ENCODE measurements at places on chromosomes 4 and X.
A peak's percentile ranks its signal among the peaks of the same experiment; 100 is the strongest.

GRCh38 chr4:145540235-145540634 is 58.6 kb downstream of the SMAD1 start:
- DNase-seq: no peak

DNA sequence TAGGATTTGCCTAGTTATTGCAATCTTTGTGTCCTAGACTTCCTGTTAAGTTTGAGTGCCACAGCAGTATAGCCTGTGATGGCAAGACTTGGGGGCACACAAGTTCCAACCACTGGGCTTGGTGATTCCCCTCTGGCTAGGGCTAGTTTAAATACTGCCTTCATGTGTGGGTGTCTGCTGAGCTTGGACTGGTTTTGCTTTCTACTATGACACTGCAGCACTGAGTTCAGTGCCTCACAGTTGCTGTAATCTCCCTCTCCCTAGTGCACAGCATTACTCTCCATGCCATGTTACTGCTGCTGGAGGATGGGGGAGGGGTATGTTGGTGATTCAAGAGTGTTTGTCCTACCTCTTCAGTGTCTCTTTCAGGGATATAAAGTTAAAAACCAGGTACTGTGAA is 379.6 kb downstream of the IL15 start:
- no peak for DNase-seq

GRCh38 chr4:143381189-143382118 is 44.8 kb downstream of the GAB1 start:
- DNase-seq: no peak

DNA sequence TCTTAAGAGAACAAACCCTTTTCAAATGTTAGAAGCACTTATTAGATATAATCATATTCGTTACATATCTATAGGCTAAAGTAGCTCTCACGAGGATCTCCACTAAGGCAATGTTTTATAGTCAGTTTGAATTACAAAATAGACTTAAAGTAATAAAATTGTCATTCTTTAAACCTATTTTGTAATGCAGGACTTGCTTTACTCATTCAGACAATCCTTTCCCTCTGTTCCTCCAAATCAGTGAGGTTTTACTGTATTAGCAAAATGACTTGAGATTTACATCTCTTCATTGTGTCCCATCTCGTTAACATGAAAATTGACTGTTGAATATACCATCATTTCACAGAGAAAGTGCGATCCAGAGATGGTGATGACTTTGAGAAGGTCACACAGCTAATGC is 264.4 kb downstream of the THOC2 start:
- DNase-seq: no peak

DNA sequence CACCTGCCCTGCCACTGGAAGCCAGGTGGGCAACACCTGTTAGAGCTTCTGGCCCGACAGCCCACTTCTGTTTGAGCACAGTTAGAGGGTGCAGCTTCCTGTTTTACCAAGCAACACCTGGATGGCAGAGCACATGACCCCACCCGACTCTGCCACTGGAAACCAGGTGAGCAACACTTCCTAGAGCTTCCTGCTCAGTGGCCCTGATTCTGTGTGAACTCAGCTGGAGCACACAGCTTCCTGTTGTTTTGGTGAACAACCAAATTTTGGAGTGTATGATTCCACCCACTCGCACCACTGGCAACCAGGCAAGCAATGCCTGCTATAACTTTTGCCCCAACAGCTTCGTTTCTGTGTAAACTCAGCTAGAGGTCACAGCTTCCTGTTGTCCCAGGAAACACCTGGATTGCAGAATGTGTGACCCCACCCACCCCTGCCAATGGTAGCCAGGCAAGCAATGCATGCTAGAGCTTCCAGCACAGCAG is 163.8 kb upstream of the KLF8 start:
- no peak for DNase-seq

DNA sequence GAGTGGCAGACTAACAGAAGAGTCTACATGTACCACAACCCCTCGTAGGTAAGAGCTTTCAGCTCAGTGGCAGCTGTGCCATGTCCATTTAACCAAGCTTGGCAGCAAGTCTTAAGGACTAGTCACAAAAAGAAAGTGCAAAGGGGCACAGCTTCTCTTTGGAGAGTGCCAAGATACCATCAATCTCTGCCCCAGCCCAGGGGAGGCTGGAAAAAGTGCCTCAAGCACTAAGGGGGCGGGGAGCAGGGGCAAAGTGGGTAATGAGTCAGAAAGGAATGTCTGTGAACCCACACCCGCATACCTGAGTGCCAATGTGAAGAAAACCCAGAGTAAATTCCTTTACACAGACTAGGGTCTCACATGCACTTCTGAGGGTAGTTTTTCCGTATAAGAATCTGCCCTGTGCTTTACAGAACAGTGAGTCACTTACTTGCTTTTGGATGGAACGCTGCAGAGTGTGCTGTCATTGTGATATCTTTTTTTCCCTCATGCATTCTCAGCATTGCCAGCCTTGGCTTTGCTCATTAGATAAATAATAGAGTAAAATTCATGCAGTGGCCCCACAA is 219.8 kb downstream of the ZNF674 start:
- peak; percentile 43 for DNase-seq

DNA sequence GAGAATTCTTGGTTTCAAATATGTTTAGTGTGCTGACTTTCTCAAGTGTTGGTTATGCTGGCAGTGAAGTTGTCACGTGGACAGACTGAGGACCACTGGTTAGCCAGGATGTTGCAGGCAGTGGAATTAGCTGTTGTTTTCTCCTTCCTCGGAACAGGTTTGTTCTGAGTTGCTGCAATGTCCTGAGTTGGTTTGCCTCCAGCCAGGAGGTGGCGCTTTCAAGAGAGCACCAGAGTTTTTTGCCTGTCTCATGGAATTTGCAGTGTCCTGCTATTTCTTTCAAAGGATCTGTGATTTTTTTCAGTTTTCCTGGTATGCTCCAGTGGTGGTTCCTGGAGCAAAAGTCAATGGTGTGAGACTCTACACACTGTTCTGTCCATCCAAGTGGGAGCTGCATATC is 158.1 kb upstream of the CXorf66 start:
- DNase-seq: no peak

DNA sequence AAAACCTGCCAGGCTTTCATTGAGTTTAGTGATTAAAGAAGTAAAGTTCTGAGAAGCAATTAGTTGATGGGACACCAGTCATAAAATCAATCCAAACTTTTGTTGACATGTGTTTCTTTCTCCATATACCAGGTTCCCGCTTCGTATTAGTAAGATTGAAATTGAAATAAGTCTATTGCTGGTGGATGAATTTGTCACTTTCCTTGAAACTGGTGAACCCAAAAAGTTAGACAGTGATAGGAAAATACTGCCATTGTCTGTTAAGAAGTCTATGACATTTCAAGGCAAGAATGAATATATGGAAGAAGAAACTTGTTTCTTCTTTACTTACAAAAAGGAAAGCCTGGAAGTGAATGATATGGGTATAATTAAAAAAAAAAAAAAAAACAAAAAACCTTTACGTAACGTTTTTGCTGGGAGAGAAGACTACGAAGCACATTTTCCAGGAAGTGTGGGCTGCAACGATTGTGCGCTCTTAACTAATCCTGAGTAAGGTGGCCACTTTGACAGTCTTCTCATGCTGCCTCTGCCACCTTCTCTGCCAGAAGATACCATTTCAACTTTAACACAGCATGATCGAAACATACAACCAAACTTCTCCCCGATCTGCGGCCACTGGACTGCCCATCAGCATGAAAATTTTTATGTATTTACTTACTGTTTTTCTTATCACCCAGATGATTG is at the start of gene CD40LG:
Gene CD40LG (plus strand): TSS at position 482 of the 684 bp plus-strand sequence. CDS start 91 bp downstream, at position 573.
- no peak for DNase-seq

- DNase-seq: peak; percentile 39
Measured at GRCh38 chrX:123924186-123924585, 37.3 kb upstream of the STAG2 start.

DNA sequence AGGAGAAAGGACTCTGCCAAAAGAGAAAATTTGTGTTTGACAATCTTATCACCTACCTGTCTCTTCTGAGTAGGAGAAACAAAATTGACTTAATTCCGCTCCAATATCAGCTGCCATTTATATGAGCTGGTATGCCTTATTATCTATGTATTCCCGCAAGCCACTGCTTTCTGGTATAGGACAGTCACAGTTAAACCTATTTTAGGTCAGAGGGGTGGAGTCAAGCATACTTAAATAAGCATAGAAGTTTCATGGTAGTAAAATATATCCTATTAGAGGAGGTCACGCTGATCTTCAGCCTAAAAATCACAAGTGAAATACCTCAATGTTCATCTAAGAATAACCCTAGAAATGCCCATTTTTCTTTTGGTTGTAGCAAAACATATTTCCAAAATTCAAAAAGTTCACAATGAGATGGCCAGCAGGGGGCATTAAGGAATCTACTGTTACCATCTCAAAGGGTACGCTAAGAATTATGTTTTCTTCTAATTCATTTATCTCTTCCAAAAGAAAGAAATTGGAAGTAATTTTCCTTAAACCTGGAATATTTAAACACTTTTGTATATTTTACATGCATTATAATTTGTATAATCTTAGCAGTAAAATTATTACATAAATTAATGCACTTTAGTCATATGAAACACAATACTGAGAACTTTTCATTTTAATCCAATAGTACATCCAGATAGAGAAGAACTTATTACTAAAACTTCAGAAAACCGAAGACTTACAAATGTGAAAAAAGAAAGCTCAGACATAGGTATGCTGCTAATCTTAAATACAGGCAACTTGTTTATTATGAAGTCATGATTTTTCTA is 10.5 kb downstream of the PPAT start:
- DNase-seq: peak; percentile 68

- DNase-seq: peak; percentile 82
Measured at GRCh38 chr4:96736352-96736889, 896.5 kb downstream of the PDHA2 start.

DNA sequence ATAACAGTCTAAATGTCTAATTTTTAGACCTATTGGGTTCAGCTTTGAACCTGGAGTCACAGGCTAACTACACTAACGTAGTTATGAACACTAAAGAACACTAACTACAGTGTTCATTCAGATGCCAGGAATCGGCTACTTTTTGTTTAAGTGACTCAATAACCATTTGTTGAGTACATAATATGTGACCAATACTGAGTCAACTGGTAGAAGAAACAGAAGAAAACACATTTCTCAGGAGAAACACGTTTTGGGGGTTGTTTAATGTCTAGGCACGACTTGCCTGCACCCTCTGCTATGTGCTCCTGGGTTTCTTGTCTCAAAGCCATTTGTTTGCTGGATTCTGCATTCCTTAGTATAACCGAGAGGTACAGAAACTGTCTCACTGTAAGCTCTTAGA is 18.6 kb upstream of the CLNK start:
- DNase-seq: no peak

GRCh38 chr4:183097231-183098018 is 1.6 kb upstream of the WWC2 start:
- DNase-seq: no peak

GRCh38 chr4:1194010-1194900 is 21.9 kb upstream of the SPON2 start:
- peak; percentile 17 for DNase-seq

DNA sequence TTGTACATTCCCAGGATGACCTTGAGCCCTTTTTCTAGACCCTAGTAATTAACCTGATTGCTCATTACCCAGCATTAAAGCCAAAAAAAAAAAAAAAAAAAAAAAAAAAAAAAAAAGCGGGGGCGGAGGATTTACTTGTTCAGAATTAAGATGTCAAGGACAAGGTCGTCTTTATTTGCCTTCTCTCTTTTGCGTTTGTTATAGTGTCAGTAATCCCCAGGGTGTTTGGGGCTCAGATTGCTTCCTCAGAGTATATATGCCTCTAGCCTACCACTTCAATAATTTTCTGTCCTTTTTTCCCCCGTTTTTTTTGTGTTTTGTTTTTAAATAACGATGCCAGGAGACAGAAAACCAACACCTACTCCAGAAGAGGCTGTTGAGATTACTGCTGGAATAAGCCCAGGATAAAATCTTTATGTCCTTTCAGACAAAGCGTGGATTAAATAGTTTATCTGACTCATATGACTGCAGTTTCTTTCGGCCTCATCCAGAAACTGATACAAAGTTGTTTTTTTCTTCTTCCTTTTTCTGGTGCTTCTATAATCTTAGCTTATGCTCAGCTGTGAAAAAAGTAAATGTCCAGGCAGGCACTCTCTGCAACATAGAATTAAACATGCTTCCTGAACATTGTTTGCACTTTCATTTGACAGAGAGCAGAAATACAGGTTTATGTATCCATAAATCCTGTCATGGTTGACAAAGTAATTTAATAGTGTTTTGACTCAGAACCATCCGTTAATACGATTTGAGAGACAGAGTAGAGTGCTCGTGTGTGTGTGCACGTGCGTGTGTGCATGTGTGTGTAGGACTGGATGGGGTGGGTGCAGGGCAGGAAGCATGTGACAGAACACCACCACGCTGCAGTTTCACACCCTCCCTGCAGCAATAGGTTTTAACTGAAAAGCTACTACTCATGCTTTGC is 138.6 kb downstream of the AFF1 start:
- no peak for DNase-seq

- no peak for DNase-seq
Measured at GRCh38 chr4:24956763-24957162, 43.9 kb upstream of the CCDC149 start.

GRCh38 chrX:138020941-138021340 is 455.0 kb downstream of the ZIC3 start:
- DNase-seq: no peak

- DNase-seq: peak; percentile 20
Measured at GRCh38 chrX:49106930-49107329, 16.6 kb downstream of the GPKOW start.

GRCh38 chrX:26651755-26652154 is 435.8 kb downstream of the MAGEB5 start:
- peak; percentile 4 for DNase-seq

DNA sequence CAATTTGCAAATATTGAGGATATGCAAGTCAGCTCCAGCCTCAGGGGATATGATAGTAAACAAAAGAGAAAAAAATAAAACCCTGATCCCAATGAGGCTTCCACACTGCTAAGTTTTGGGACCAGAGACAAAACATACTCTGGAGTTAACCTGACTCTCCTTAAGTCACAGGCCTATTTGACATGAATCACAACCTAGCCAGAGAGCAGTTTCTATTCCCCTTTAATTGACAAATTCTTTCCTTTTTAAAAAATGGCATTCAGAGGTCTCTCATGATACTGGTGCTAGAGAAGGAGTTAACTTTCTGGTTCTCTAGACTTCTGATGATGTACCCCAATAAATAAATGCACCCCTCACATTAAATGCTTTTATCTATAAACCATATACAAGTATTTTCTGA is 8.8 kb downstream of the ACSL1 start:
- no peak for DNase-seq
